ENCODE measurements at places on chromosomes 6 and 20. TPM values are rescaled to one million over a fixed set of nuclear protein-coding genes. Genes with fewer than 3 reads are reported as not detected.
A peak's percentile ranks its signal among the peaks of the same experiment; 100 is the strongest.

- peak; percentile 59 for DNase-seq
These were observed 99.1 kb downstream of the HIVEP2 start for GRCh38 chr6:142845624-142846458.

- no peak for DNase-seq
These were observed 316.0 kb downstream of the TFAP2C start for GRCh38 chr20:56945057-56945456.

The TOX2 gene
- total RNA-seq, result 2.0 TPM

GRCh38 chr6:137728386-137729349 lies 138.4 kb upstream of the TNFAIP3 start:
- DNase-seq, result peak; percentile 97

DNA sequence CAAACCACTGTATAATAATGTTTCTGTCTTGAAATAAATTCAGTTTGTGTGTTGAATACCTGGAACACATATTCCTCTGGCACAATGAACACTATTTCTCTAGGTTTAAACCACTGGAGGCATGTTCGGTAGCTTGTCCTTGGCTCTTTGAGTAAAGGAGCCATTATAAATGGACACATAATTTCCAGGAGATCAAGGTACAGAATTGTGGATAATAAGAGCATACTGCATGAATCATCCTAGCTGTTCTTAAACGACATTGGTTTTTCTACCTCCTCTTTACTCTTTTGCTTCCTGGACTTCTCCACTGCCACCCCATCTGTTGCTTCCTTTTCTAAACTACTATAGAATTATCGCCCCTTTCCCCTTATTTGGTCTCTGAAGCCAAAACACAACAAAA lies 1.2 kb downstream of the CENPW start:
- DNase-seq, result no peak

- no peak for DNase-seq
These were observed 185.8 kb upstream of the MAN1A1 start for GRCh38 chr6:119535332-119535731.

DNA sequence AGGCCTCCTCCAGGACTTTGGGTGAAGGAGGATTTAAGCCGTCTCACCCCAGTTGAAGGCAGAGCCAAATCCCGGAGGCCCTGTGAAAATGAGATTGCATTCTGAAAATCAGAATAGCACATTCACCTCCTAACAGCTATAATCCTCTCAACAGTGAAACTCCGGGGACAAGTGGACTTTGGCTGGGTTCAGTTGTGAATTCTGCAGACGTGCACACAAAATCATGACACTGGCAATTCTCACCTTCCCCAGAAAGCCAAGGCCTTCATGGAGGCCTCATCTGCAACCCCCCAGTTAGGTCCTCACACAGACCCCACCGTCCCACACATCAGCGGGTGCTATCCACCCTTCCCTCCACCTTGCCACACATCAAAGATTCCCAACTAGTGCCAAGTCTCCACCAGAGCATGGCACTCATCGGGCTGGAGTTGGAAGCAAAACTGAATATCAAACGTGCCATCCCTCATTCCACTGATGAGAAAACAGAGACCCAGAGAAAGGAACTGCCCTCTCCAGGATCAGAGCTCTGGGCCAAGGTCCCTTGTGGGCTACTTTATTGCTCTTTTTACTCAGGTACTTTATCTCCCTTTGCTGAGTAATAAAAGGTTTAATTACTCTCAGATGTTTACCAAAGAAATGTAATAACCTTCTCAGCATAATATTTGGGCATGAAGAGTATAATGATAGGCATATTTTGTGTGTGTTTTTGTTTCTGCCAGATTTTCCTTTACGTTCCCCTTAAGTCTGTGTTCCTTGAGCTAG lies 4.8 kb upstream of the BTNL2 start:
- no peak for DNase-seq

- no peak for DNase-seq
These were observed 27.4 kb upstream of the LCA5 start for GRCh38 chr6:79564636-79565035.

DNA sequence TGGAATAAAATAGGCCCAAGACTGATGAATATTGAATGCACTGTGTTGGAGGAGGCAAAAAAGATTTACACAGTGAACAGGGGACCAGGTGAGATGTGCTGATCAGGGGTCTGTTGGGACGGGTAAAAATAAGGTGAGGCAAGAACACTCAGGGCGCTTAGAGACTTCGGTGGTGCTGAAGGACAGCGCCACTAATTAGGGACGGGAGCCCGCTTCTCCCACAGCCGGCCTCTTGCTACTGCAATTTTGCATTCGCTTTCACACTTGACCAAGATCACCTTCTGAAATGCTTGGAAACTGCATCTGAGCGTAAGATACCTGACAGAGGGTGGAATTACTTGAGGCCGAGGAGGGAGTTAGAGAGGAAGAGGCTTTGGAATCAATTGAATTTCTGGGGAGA lies 7.3 kb downstream of the TFAP2D start:
- DNase-seq, result no peak

DNA sequence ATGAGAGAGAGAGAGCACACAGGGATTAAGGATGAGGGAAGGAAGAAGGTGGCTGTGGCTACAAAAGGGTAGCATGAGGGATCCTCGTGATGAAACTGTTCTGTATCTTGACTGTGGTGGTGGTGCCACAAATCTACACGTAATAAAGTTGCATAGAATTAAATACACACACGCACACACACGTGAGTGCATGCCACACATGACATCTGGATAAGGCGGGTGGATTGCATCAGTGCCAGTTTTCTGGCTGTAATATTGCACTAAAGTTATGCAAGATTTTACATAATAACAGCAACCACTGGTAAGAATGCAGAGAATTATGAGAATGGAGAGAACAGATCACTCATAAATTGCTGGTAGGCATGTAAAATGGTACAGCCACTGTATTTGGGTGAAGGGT lies 16.9 kb upstream of the STK35 start:
- no peak for DNase-seq

- DNase-seq, result no peak
These were observed 86.7 kb downstream of the GRM4 start for GRCh38 chr6:34059136-34059731.

DNA sequence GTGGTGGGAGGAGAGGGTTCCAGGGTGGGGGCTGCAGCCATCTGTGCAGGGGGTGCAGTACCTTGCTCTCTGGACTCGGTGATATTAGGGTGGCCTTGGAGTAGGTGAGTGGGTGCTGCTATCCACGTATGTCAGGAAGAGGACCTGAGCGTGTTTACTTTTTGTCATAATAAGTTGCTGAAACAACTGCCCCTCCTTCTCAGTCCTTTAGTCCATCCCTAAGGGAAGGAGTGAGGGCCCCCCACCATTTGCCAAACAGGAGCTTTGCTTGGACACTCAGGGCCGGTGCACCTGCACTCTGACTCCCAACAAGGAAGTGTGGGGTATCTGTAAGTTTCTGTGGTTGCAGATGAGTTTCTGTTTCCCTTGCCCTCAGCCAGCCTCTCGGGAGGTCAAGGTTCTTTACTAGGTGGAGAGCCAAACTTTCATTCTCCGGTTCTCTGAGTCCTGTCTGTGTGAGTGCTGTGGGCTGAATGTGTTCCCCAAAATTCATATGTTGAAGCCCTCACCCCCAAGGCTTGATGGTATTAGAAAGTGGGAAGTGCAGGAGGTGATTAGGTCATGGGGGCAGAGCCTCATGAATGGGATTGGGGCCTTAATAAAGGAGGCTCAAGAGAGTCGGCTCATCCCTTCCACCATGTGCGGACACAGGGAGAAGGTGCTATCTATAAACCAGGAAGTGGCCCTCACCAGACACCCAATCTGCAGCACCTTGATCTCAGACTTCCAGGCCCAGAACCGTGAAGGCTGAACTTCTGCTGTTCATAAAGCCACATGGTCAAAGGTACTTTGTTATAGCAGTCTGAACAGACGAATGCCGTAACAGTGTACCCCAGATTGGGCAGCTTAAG lies 19.6 kb upstream of the CCR6 start:
- no peak for DNase-seq

- no peak for DNase-seq
These were observed 19.7 kb downstream of the CD40 start for GRCh38 chr20:46137816-46138215.

The MBOAT1 gene
- total RNA-seq, result 10.9 TPM

The CDSN gene
- not detected for total RNA-seq

DNA sequence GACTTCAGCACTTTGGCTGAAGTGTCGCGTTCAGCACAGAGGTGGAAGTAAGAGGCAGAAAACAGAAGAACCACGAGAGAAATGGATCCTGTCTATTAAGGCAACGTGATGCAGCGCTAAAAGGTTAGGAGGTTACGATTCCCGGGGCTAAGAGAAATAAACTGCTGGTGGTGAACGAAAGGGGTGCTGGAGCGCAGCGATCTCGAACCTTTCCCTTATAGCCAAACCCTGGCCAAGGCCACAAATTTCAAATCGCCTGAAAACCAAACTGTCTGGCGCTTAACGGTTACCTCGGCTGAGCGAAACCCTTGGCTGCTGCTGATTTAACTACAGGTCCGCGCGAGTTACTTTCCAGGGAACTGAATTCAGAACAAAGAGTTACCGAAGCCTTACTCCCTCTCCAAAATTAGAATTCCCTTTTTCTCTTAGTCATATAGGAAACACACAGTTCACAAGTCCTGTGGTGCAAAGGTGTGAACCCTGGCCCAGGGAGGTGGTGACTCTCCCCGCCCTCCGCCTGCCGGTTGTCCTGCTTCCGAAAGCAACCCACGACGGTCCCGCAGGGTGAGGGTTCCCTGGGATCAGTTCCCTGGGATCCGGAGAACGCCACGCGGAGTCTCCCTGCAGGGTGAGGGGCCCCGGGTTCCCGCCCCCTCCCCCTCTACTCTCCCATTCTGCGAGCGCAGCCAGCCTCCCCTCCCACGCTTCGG lies 1.3 kb upstream of the SLC35D3 start:
- peak; percentile 4 for DNase-seq

GRCh38 chr20:10758446-10758845 lies 84.6 kb upstream of the JAG1 start:
- DNase-seq, result peak; percentile 2

GRCh38 chr6:151832710-151833109 lies 25.2 kb downstream of the ESR1 start:
- DNase-seq, result no peak

- no peak for DNase-seq
These were observed 374.3 kb downstream of the LMBRD1 start for GRCh38 chr6:69422475-69422874.

GRCh38 chr6:82840571-82840970 lies 225.1 kb downstream of the UBE3D start:
- peak; percentile 51 for DNase-seq

GRCh38 chr6:163346497-163346961 lies 68.0 kb upstream of the QKI start:
- DNase-seq, result no peak

- DNase-seq, result no peak
These were observed 371.1 kb upstream of the POU3F2 start for GRCh38 chr6:98463038-98464000.

The PRSS35 gene
- 0.06 TPM for total RNA-seq

DNA sequence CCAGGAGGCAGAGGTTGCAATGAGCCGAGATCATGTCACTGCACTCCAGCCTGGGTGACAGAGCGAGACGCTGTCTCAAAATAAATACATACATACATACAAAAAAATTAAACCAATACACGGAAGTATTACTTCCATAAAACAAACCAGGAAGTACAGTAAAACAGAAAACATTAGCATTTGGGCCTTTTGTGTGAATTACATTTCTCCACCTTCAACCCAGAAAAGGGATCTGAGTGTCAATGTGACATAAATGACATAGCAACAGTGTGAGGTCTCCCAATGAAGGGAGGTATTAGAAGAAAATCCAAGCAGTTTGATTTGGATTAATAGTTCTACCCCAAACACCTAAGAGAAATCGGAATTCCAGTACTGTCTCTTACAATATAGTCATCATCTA lies 10.1 kb downstream of the CSNK2A1 start:
- no peak for DNase-seq

The IL20RA gene
- total RNA-seq, result 0.22 TPM

The PCSK2 gene
- not detected for total RNA-seq

The HRH3 gene
- total RNA-seq, result not detected

DNA sequence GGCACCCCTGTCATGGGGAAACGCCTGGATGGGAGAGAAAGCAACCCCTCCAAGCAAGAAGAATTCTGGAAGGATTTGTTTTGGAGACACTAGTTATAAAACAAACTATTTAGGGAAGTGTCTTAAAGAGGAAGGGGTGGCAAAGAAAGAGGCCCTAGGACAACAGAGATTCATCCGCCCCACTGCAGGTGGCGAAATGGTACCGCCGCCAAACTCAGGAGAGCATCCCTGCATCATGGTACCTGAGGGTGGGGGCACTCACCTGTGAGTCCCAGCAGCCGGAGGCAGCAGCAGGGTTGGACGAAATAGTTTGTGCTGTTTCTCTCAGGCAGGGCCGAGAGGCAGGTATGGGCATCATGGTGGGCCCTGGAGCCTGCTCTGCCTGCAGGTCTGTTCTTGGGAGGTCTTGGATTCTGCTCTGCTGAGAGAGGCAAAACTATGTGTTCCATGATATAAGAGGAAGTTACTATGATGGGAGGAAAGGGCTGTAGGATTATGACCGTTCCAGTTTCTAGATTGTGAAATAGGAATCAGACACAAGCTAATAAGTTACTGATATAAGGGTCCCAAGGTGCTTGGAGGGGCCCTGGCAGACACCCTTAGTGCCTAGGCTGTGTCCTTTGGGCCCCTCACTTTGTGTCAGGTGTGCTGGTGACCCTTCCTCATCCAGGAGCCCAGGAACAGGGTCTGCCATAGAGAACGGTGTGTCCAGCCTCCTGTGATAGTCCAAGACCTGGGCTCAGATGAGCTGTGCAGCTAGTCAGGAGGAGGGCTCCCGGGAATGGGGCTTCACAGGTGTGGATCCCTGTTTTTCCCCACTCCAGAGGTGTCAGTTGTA lies 20.4 kb downstream of the SIRPD start:
- no peak for DNase-seq

- DNase-seq, result no peak
These were observed 91.6 kb downstream of the SLC22A3 start for GRCh38 chr6:160439751-160440150.

The C6orf141 gene
- 11.6 TPM for total RNA-seq

The SNTA1 gene
- total RNA-seq, result 12.4 TPM

The GNMT gene
- total RNA-seq, result not detected

The NMBR gene
- not detected for total RNA-seq

The LY6G6D gene
- total RNA-seq, result not detected

Data from epithelial cell of proximal tubule (primary cell).